Karpas-422 (cell line): ENCODE measurements at places on chromosomes 11 and 22. TPM values are rescaled to one million over a fixed set of nuclear protein-coding genes. Genes with fewer than 3 reads are reported as not detected.

Gene DBX1
- not detected in 2 replicates for total RNA-seq

GRCh38 chr11:134592391-134592990 lies 180.4 kb upstream of the B3GAT1 start:
- no peaks in the 10 kb centered on the region for H3K27me3 ChIP-seq
- no peaks in the 10 kb centered on the region for H3K36me3 ChIP-seq
- H3K4me3 ChIP-seq = no peak overlapping the region

DNA sequence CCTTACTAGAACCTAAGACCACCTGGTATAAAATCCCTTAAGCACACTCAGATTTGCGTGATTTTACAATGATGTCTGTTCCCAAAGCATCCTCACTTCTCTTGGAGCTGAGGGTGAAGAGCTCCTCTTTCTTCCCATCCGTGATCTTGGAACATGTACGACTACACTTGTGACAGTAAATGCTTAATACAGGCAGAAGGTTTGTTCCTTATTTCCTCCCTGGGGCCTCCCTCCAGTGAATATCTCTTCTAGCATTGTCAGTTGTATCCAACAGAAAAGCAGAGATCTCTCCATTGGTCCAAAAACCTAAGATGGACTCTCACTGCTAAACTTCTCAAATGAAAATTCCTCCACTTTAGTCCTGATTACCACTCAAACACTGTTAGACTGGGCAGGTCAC lies 103.6 kb upstream of the VPREB1 start:
- H3K4me1 ChIP-seq = peaks cover 25% of the 10 kb centered on the region
- H3K36me3 ChIP-seq = no peaks in the 10 kb centered on the region
- H3K27ac ChIP-seq = no peak overlapping the region
- no peak for DNase-seq
- H3K4me3 ChIP-seq = no peak overlapping the region
- no peaks in the 10 kb centered on the region for H3K27me3 ChIP-seq

- peaks cover 39% of the 10 kb centered on the region for H3K4me1 ChIP-seq
- no peak overlapping the region for H3K27ac ChIP-seq
- no peak for DNase-seq
- H3K27me3 ChIP-seq = no peaks in the 10 kb centered on the region
- H3K4me3 ChIP-seq = no peak overlapping the region
These were observed 13.5 kb downstream of the TCF20 start for GRCh38 chr22:42256930-42257329.

DNA sequence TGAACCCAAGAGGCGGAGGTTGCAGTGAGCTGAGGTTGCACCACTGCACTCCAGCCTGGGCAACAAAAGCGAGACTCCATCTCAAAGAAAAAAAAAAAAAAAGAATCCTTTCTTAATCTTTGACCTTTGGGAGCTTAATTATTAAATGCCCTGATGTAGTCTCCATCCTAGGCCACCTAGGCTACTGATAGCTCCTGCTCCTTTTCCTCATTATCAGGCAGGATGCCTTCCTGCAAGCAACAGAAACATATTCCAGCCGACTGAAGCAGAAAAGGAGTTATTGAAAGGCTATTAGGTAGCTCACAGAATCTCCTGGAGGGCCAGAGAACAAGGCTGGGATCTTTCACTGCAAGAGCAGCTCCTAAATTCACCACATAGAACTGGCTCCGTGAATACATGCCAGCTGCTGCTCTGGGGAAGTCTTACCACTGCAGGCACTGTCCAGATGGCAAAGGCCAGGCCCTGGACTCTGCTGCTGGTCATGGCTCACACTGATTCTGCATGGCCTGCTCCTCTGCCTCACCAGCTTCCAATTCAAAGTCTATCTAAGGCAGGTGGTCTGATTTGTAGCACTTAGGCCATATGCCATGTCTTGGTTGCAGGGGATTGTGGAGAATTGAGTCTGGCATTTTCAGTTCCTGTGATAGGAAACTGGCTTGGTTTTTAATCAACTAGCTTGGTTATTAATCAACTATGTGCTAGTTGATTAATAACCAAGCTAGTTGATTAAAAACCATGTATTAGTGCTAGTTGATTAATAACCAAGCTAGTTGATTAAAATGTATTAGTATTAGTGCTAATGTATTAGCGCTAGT lies 26.0 kb upstream of the POLD3 start:
- H3K4me3 ChIP-seq = no peak overlapping the region
- no peaks in the 10 kb centered on the region for H3K4me1 ChIP-seq
- DNase-seq = no peak
- H3K36me3 ChIP-seq = no peaks in the 10 kb centered on the region

GRCh38 chr11:106389101-106389500 lies 311.6 kb downstream of the AASDHPPT start:
- no peak for DNase-seq
- H3K27ac ChIP-seq = no peak overlapping the region
- no peak overlapping the region for H3K4me3 ChIP-seq
